Suppressor macrophage (primary cell): ENCODE measurements at places on chromosomes 16 and 17.
A peak's percentile ranks its signal among the peaks of the same experiment; 100 is the strongest.

DNA sequence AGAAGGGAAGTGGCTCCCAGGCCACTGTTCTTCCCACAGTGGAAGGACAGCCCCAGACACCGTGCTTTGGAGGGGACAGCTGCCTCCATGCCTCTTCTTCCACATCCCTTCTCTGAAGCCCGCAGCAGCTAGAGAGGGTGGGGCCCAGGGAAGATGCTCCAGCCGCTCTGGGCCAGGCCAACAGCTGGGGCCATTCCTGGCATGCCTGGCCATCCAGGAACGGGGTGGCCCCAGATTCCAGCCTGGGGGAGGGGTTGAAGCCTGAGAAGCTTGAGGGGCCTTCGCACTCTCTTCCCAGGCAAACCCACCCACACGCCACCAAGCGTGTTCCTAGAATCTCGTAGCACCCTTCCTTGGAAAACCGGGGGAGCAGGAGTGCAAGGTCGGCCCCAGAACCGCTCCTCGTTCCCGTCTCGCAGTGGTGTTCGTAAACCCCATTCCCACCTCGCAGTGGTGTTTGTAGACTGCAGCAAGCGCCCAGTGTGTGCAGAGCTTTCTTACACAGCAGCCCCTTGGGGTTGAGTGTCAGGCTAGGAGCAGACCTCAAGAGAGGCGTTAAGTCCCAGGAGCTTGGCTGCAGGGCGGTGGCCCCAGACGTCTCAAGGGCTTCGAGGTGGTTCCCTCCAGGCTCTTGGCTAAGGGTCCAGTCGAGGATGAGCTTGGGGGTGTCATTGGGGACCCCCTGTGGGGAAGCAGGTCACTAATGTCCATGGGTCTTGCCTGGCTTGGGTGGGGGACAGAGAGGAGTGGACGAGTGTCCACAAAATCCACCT lies 2.7 kb downstream of the CDH15 start:
- peak; percentile 15 for DNase-seq

DNA sequence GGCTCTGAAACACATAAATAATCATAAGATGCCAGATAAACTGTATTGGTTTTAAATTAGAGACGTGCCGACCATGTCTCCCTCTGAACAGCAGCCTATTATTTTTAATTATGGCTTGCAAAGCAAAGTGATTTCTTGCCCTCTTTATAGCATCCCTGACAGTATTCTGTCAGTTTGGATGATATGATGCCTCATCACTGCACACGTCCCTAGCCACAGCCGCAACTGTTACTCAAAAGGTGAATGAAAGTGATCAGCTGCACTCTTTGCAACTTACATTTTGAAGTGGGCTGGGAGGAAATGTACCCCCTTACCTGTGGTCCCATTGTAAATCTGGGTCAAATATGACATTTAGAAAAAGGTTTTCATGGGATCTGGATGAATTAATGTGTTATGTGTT lies 389.9 kb downstream of the MAF start:
- no peak for DNase-seq

- no peak for DNase-seq
Observed at GRCh38 chr16:27387724-27388123, 14.2 kb upstream of the IL21R start.

GRCh38 chr16:31477220-31478216 lies 5.4 kb upstream of the SLC5A2 start:
- no peak for DNase-seq

GRCh38 chr17:6457688-6458459 lies 13.6 kb downstream of the PIMREG start:
- no peak for DNase-seq

DNA sequence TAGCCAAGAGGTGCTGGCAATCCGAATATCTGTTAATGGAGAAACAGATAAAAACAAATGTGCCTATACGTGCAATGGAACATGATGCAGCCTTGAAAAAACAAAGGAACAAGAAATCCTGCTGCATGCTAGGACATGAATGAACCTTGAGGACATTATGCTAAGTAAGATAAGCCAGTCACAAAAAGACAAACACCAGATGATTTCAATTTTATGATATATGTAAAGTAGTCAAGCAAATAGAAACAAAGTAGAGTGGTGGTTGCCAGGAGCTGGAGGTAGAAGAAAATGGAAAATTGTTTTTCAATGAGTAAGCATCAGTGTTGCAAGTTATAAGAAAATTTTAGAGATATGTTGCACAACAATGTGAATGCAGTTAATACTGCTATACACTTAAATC lies 409.7 kb upstream of the CDH8 start:
- no peak for DNase-seq

- DNase-seq = no peak
Observed at GRCh38 chr17:45777388-45777787, 6.7 kb upstream of the CRHR1 start.

- DNase-seq = no peak
Observed at GRCh38 chr17:57586196-57586740, 158.8 kb downstream of the CCDC182 start.

DNA sequence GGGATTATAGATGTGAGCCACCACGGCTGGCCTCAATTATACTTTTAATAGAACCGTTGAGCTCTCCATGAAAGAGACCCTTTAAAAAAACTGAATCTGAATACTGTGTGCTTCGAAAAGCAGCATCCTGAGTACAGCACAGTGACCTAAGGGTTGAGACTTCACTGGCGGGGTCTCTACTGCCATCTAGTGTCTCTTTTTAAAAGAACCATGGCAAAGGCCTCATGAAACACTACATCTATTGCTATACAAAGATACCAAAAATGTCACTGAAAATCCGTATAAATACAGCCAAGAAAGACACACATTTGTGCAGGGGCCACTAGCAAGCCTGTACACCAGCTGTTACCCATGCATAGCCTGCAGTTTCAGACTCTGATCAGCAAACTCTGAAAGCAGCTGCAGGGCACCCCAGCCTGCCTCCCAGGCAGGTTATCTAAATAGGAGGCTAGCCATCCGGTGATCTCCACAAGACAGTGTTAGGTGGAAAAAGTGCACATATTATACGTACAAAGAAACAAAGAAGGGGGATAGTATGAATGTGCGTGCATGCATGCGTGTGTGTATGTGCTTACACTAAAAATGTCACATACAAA lies 35.3 kb downstream of the NPLOC4 start:
- DNase-seq = peak; percentile 75

- DNase-seq = no peak
Observed at GRCh38 chr17:54063639-54064038, 240.9 kb downstream of the KIF2B start.

DNA sequence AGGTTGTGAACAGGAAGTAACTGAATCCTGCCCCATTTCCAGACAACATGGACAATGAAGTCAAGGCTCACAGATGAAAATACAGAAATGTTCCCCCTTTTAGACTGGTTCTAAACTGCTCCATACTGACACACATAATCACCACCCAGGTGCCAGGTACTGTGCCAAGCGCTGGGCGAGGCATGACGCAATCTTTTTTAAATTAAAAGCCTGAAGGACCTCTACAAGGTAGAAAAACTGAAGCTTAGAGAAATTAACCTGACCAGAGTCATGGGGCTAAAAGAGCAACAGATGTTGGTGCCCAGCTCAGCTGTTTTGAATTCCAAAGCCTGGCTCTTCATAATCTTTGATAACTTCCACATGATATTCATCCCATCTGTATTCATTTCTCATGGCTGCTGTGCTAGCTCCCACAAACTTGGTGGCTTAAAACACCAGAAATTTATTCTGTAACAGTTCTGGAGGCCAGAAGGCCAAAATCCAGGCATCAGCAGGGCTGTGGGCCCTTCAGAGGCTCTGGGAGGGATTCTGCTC lies 4.9 kb upstream of the RAB11FIP4 start:
- DNase-seq = no peak

DNA sequence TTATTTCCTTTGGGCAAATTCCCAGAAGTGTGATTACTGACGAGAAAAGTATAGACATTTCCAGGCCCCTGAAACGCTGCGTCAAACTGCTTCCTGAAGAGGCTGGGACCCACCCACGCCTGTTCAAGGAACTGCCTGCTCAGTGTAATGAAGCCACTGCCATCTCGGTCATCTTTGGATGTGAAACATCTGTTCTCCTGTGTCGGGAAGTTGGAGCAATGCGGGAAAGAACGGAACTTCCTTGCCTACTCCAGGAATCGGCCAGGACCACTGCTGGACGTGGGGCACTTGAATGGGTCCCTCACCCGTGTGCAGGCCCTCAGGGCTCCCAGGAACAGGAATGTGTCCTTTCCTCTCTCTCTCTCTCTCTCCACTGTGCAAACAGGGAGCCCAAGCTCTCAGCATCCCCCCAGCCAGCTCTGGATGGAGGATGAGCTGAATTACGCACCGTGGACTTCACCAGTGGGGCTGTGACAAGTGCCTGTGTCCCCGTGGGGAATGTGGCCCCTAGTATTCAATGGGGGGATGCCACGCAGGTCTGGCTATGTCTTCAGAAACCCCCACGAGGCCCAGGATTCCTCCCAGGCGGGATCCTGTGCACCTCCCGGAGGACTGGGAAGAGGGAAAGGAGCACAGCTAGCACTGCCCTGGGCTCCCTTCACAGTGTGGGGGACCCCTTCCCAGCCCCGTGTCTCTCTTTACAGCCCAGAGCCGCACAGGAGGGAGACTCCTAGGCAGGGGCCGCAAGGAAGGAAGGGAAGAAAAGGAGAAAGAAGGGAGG lies 18.3 kb upstream of the LITAF start:
- peak; percentile 84 for DNase-seq

- DNase-seq = no peak
Observed at GRCh38 chr16:86217891-86218270, 292.4 kb upstream of the FOXF1 start.

DNA sequence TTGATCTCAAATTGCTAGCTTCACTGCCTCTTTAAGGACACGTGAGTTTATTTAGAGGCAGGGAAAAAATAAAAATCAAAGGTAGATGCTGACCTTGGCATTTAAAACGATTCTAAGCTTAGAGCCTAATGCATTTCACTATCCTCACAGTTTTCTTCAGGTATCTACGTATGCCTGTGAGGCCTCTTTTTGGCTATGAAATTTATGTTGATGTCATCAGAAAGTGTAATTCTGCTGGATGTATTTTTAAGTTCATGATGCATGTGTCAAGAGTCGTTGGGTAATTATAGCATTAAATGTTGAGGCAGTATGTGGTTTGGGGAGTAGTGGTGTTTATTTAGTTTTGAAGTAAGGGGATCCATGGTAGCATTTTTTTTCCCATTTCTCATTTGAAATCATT lies 4.2 kb upstream of the KRTAP3-2 start:
- DNase-seq = no peak

DNA sequence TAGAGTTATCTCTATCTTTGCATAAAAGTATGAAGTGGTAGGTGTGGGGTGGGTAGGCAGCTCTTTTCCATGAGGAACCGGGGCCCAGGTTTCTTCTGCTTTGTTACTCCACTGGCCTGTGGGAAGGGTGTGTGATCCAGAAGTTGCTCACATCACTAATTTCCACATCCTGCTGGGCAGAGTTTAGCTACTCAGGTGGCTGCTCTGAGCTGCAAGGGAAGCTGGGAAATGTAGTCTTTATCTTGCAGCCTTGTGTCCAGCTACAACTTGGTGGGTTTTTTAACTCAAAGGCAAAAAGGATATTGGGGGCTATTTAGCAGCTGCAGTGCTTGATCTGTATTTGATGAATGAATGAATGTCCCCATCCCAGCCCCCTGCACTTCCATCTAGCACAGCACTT lies 335.3 kb downstream of the SNX29 start:
- DNase-seq = peak; percentile 45

- DNase-seq = peak; percentile 33
Observed at GRCh38 chr17:3002538-3003295, 60.7 kb downstream of the OR1D5 start.

GRCh38 chr16:81410643-81411293 lies 33.8 kb upstream of the CMIP start:
- DNase-seq = no peak

GRCh38 chr17:72297326-72298115 lies 176.7 kb downstream of the SOX9 start:
- DNase-seq = no peak

- DNase-seq = peak; percentile 76
Observed at GRCh38 chr16:73047536-73048291, at the start of gene ZFHX3. TSS of gene ZFHX3 (minus strand) at chr16:73048128. CDS start at chr16:72960145, 87,983 bp downstream.

DNA sequence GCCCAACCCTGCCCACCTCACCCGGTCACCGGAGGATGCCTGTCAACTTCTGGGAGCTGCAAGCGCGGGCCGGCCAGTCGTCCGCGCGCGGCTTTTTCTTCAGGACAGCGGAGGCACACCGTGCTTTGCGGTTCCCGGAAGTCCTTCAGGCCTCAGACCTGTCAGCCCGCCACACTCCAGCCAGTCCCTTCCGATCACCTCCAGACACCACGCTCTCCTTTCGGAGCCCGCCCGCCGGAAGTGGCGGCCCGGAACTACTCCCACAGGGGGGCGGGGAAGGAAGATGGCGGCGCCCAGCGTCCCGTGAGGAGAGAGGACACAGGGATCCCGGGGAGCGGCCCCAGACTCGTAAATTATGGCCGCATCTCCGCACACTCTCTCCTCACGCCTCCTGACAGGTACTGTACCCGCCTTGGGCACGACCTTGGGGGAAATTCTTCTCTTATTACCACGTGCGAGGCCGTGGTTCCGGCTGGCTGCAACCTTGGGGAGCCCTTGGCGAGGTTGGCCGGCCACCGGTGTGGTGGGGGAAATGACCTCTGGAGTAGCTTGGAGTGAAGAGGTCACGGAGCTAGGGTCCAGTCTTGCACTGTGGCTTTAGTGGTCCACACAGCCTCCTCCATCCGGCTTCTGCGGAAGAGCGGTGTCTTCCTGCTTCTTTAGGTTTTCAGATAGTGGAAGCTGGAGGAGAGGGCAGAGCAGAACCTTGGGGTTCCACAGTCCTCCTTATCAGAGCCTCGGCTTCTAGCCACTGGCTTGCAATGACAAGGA lies at the start of gene COX10:
TSS of gene COX10 (plus strand) at position 254 of the 771 bp plus-strand sequence. CDS start at position 356, 102 bp downstream.
- peak; percentile 88 for DNase-seq

- DNase-seq = no peak
Observed at GRCh38 chr16:2472885-2473445, 1.9 kb downstream of the NTN3 start.

GRCh38 chr16:13193721-13194120 lies 292.3 kb downstream of the SHISA9 start:
- DNase-seq = no peak

DNA sequence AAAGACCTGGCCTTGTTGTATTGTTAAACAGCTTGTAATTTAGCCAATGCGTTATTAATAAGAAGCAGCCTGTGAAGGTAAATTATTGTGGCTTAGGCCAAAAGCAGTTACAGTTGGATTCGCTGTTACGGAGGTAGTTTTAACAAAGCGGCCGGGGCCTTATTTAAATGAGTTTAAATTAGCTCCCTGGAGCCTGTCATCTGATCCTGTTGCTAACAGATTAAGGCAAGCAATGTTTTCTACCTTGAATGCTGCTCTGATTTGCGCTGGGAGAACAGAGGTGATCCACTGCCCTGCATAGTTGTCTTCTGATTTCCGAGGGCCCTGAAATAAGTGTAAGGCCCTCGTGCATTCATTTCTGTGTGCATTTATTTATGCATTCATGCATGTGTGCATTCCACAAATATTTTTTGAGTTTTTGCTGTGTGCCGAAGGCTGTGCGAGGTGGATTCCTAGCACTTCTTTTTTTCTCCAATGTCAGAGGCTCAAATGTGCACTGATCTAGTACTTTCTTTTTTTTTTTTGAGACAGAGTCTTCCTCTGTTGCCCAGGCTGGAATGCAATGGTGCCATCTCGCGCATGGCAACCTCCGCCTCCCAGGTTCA lies 10.9 kb downstream of the SEC14L5 start:
- DNase-seq = no peak
